Common myeloid progenitor, CD34-positive (primary cell): ENCODE measurements at places on chromosomes 2 and 18.

DNA sequence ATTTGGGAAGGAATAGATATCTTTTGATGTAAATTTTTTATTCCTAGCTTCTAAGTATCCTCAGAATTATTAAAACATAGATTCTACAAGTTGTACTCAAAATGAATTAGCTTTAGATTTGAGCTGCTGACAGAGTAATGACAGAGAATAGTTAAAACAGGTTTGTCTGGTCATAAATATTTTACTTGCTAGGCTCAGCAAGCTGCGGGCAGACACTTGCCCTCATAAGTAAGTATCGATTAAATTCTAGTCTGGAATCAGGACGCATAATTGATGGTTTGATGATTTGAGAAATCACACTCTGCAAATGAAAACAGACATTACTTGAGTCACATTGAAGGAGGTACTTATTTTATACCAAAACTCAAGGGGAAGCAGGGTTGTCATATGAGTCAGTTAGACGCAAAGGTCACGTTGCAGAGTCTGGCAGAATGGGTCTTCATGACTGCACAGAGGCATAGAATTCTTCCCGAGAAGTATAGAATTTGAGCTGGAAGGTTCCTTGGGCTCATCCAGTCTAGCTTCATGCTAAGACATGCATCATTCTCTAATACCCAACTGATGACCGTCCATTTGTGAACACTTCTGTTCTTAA is 27.5 kb downstream of the ARL4C start:
- no peak for DNase-seq

- no peak for DNase-seq
These were observed 163.5 kb upstream of the NT5C1B start for GRCh38 chr2:18752667-18753422.

GRCh38 chr18:26103579-26103978 is 13.2 kb upstream of the SS18 start:
- no peak for DNase-seq

DNA sequence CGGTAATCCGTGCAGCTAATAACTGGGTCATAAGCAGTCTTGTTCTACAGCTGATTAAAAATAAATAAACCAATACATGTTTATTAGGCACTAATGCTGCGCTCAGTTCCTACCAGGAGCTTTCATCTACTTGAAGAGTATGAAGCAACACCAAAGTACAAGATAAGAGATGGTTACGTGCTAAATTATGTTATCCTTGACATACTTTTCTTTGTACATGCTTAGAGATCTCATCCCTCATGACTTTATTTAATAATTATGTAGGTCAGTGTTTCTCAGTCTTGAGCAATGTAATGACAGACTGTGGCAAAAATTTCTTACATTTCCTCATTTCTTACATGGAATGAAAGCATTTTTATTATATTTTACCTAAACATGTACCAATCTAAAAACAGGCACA is 54.6 kb upstream of the COBLL1 start:
- DNase-seq, result no peak

GRCh38 chr2:133420788-133421187 is 147.5 kb downstream of the NCKAP5 start:
- no peak for DNase-seq

DNA sequence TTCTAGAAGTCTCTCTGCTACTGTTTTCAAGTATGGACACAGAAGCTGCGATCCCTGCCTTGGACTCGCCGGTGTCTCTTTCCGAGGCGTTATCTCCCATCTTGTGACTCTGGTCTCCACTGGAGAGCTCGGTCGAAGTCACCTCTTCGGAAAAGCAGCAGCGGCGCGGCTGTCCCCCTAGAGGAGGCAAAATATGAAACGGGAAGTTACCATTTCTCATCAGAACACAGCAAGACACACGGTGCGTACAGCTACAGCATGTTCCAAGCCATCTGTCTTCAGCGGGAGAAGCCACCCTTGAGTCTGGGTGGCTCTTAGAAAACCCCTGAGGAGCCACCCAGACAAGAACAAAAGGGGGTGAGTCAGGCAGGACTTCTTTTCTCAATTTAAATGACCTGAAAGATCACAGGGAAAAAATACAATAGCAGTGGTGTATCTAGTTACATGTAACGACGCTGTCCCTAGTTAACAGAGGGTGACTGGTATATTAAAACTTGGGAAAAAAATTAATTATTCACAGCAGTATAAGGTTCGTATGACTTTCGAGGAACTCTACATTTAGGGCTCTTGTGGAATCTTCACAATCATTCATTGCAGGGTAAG is 114.8 kb downstream of the ZNF516 start:
- DNase-seq, result no peak

- DNase-seq, result no peak
These were observed 31.7 kb downstream of the SULT1C2 start for GRCh38 chr2:108320326-108320922.

GRCh38 chr2:233204286-233204936 is 47.1 kb upstream of the ATG16L1 start:
- no peak for DNase-seq

GRCh38 chr18:49767111-49768050 is 46.0 kb downstream of the ACAA2 start:
- no peak for DNase-seq

DNA sequence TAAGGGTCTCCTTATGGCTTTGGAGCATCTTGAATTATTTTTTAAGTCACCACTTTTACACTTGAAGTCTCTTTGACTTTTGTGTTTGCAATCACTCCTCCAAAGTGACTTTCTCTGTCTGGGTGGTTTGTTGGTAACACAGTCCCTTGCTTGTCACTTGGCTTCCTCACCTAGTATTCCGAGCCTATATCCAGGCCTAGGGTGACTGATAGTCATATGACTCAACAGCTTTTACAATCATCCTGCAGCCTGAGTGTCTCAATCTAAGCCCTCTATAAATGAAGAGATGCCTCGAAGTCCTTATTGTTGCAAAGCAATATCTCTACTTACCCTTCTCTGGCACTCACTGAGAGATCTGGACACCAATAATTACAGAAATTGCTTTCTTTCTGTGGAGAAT is 53.9 kb upstream of the SETBP1 start:
- DNase-seq, result no peak

DNA sequence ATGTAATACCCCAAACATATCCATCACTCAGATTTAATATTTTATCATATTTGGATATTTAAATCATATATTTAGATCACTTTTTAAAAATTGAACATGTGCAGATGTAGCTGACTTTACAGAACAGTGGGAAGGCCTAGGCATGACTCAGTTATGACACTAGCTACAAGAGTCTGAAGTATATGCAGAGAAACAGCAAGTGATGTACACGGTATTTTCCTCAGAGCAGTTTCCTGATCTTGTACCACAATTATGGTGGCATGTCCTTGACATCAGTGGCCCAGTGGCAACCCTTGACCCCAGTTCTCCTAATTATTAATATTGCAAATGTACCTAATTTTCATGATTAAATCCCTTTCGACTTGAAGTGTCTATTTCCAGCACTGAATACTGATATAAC is 28.2 kb downstream of the CDKL4 start:
- DNase-seq, result no peak

DNA sequence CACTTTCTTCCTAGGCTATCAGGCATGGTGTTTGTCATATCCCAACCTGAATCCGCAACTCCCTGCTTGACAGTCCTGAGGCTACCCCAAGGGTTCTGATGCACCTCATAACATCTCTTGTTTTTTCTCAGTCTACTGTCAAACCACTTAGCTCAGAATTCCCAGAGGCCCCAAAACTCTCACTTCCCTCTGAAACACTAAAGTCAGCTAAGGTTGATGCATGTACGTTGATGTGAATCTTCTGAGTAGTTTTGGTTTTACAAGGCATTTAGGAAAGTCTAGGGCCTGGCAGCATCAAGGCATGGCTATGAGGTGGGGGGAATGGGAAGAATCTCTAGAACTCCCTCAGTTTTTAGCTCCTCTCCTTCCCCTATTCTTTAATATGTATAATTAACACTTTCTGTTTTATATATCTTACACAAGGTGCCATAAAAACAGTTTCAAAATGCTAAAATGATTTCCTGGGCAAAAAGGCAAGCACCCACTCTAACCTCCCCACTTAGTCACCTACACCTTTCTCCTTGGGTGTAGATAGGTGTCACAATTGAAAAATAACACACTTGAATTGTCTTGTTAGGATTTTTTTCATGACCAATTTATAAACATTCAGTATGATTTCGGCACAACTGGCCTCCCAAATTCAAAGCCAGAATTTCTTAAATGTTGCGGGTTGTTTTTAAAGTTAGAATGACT is 71.4 kb upstream of the TANK start:
- DNase-seq, result no peak
